ENCODE measurements at places on chromosomes 5 and 9. TPM values are rescaled to one million over a fixed set of nuclear protein-coding genes. Genes with fewer than 3 reads are reported as not detected.

Gene STKLD1
- total RNA-seq = 1.6 TPM

DNA sequence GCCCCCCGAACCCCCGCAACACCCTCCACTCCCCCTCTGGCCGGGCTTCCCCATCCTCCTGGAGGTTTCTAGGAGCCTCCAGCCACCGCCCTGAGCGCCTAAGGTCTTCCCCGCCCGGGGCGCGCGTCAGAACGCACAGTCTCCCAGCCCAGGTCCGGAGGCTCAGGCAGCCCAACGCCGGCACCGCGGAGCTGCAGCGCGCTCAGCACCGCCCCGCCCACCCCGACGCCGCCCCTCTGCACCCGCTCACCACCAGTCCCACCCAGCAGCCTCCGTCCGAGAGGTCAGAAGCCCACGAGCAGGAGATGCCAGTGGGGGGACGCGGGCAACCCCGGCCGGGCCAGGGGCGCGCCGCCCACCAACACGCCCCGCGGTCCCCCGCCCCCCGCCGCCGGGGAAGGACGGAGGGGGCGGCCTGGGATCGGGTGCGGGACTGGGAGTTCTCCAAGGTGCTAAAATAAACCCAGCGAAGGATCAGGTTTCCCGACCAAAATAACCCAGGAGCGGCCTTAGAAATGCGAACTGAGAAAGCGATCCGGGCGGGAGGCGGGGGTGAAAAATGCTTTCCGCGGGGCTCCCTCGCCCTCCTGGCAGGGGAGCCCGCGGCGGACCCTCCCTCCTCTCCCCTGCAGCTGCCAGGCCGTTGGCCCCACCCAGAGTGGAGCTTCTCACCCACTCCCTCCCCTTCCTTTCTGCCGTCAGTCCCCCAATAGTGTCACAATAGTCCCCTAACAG lies 6.5 kb upstream of the FAM78A start:
- H3K36me3 ChIP-seq = no peaks in the 10 kb centered on the region
- peaks cover 17% of the 10 kb centered on the region for H3K4me1 ChIP-seq
- DNase-seq = no peak
- H3K27me3 ChIP-seq = peaks cover 25% of the 10 kb centered on the region
- peak overlapping the region; percentile 25 for H3K4me3 ChIP-seq

- no peak for DNase-seq
- no peaks in the 10 kb centered on the region for H3K4me1 ChIP-seq
- no peak overlapping the region for H3K4me3 ChIP-seq
- H3K27me3 ChIP-seq = no peaks in the 10 kb centered on the region
- H3K36me3 ChIP-seq = peaks cover 15% of the 10 kb centered on the region
Measured at GRCh38 chr5:160278343-160278742, 34.0 kb downstream of the CCNJL start.

Gene KCTD16
- 2.5 TPM for total RNA-seq

GRCh38 chr5:132210944-132211343 lies 16.7 kb downstream of the P4HA2 start:
- H3K4me3 ChIP-seq = no peak overlapping the region
- H3K27me3 ChIP-seq = no peaks in the 10 kb centered on the region
- H3K36me3 ChIP-seq = peaks cover 69% of the 10 kb centered on the region

DNA sequence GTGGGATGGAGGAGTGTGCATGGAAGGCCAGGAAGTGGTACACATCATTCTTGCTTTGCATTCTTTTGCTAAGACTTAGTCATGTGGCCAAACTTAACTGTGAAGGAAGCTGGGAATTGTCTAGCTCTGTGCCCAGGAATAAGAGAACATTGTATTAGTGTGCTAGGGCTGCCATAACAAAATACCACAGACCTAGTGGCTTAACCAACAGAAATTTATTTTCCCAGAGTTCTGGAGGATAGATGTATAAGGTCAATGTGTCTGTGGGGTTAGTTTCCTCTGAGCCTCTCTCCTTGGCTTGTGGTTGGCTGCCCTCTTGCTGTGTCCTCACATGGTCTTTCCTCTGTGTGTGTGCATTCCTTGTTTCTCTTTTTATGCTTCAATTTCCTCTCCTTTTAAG lies 32.4 kb downstream of the NNT start:
- no peaks in the 10 kb centered on the region for H3K27me3 ChIP-seq
- H3K27ac ChIP-seq = no peak overlapping the region
- peaks cover 8% of the 10 kb centered on the region for H3K4me1 ChIP-seq
- no peak overlapping the region for H3K4me3 ChIP-seq
- no peak for DNase-seq
- H3K36me3 ChIP-seq = peaks cover 16% of the 10 kb centered on the region

DNA sequence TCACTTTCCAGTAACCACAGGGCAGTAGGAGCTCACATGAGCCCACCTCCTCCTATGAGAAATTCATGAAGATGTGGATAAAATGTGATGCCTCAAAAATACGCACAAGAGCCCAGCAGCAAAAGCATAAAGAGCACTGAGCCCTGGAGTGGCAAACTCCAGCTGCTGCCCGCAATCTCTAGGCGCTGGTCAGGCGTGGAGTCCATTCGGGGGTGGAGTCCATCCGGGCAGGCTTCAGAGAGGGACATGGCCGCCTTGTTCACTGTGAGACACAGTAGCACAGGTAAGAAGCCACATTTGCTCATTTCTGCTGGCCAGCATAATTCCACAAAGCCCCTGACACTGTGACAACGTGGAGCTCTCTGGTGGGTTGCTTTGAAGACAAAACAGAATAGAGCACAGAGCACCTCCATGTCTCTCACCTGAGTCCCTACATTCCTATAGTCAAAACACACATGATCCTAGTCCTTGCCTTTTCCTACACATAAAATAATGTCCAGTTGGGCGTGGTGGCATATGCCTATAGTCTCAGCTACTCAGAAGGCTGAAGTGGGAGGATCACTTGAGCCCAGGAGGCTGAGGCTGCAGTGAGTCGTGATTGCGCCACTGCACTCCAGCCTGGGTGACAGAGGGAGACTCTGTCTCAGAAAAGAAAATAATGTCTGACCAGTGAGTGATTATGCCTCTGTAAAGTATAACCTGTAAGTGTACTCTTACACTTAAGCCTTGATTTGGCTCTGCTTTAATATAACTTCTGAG lies 365.2 kb downstream of the GADD45G start:
- DNase-seq = peak; percentile 54
- H3K27ac ChIP-seq = no peak overlapping the region
- peaks cover 3% of the 10 kb centered on the region for H3K4me1 ChIP-seq
- no peaks in the 10 kb centered on the region for H3K36me3 ChIP-seq
- no peaks in the 10 kb centered on the region for H3K27me3 ChIP-seq

DNA sequence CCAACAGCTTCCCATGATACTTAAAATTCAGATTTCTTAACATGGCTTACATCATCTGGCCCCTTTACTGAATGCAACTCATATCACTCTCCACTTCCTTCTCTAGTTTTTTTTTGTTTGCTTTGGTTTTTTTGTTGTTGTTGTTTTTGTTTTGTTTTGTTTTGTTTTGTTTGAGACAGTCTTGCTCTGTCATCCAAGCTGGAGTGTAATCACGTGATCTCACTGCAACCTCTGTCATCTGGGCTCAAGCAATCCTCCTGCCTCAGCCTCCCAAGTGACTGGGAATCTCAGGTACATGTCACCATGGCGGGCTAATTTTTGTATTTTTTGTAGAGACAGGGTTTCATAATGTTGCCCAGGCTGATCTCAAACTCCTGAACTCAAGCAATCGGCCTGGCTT lies 41.4 kb downstream of the CPLANE1 start:
- no peak overlapping the region for H3K27ac ChIP-seq
- no peaks in the 10 kb centered on the region for H3K4me1 ChIP-seq
- H3K36me3 ChIP-seq = peaks cover 60% of the 10 kb centered on the region
- no peak overlapping the region for H3K4me3 ChIP-seq
- DNase-seq = no peak

- no peak overlapping the region for H3K4me3 ChIP-seq
- no peak overlapping the region for H3K27ac ChIP-seq
- no peak for DNase-seq
- no peaks in the 10 kb centered on the region for H3K36me3 ChIP-seq
Measured at GRCh38 chr5:135851915-135852845, 17.7 kb downstream of the SLC25A48 start.

GRCh38 chr5:176822793-176823481 lies 12.6 kb downstream of the UNC5A start:
- DNase-seq = no peak
- H3K36me3 ChIP-seq = no peaks in the 10 kb centered on the region
- peaks cover 5% of the 10 kb centered on the region for H3K4me1 ChIP-seq
- H3K27ac ChIP-seq = no peak overlapping the region
- H3K4me3 ChIP-seq = no peak overlapping the region
- H3K27me3 ChIP-seq = peaks cover 39% of the 10 kb centered on the region

DNA sequence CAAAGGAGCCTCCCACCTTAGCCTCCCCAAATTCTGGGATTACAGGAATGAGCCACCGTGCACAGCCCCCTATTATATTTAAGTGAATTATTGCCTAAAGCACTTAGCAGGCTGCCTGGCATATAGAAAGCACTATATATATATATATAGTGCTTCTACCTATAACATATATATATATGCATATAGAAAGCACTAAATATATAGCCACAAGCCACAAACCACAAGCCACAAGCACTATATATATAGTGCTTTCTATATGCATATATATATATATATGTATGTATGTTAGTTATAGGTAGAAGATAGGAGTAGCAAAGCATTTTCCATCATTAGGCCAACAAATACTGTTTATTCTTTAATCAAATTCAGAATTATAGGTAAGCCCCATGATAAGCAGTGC lies 185.8 kb downstream of the CWC27 start:
- H3K27me3 ChIP-seq = no peaks in the 10 kb centered on the region
- no peak overlapping the region for H3K4me3 ChIP-seq
- no peak for DNase-seq
- no peaks in the 10 kb centered on the region for H3K36me3 ChIP-seq
- H3K4me1 ChIP-seq = no peaks in the 10 kb centered on the region
- no peak overlapping the region for H3K27ac ChIP-seq

Gene SLC34A3
- total RNA-seq = not detected

GRCh38 chr9:35158501-35159280 lies 3.1 kb upstream of the UNC13B start:
- no peaks in the 10 kb centered on the region for H3K36me3 ChIP-seq
- DNase-seq = no peak
- peaks cover 12% of the 10 kb centered on the region for H3K4me1 ChIP-seq
- no peaks in the 10 kb centered on the region for H3K27me3 ChIP-seq
- H3K27ac ChIP-seq = no peak overlapping the region

DNA sequence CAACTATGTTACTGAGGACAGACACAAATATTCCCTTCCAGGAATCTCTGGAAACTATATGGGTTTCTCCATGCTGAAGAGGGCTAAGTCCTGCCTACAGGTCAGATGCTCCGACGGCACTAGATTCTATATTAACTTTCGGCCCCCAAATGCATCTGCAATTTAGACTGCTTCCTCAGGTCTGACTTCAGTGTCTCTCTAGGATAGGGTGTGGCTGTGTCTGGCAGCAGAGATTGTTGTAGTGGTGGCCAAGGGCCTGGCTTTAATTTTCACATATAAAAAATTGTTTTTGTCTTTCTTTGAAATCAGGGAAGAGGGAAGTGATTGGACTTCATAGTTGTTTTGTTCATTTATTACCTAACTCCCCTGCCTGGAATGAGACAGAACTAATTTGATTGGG lies 101.8 kb downstream of the PJA2 start:
- H3K27ac ChIP-seq = no peak overlapping the region
- H3K36me3 ChIP-seq = no peaks in the 10 kb centered on the region
- no peak for DNase-seq

Gene C9orf43
- 0.35 TPM for total RNA-seq

DNA sequence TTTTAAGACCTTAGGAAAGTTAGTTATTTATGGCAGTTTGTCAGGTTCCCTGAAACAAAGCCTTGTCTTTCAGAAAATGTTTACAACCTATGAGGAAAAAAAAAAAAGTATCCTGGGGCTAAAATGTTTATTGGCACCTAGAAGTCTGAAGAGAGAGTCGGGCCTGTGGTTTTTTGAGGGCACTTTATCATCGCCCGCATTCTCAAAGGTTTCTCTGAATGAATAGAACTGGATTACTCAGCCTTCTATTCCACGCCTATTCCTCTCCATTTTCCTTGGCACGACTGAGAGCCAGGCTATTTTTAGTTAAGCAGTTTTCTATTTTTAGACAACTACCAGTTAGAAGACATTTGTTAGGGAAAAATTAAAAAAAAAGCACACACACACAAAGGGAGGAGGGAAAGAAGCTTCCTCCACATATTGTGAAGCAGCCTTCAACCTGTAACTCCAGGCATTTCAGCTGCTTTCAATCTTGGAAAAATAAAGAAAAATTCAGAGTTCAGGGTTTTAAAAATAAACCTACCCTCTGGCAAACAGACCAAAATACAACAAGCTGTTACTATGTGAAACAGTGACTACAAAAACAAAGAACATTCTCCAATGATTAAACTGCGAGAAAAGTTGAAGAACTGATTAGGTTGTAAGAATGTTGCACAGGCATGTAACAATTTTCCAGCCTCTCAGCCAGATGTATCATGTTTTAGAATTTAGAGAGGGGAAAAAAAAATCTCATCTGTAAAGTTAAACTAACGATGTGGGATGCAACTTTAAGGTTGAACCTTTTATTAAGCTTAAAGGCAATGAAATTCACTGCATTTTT lies 97.0 kb downstream of the MEF2C start:
- H3K27ac ChIP-seq = peak overlapping the region; percentile 78
- H3K4me1 ChIP-seq = peaks cover 27% of the 10 kb centered on the region
- peak overlapping the region; percentile 20 for H3K4me3 ChIP-seq
- no peak for DNase-seq
- H3K36me3 ChIP-seq = no peaks in the 10 kb centered on the region

DNA sequence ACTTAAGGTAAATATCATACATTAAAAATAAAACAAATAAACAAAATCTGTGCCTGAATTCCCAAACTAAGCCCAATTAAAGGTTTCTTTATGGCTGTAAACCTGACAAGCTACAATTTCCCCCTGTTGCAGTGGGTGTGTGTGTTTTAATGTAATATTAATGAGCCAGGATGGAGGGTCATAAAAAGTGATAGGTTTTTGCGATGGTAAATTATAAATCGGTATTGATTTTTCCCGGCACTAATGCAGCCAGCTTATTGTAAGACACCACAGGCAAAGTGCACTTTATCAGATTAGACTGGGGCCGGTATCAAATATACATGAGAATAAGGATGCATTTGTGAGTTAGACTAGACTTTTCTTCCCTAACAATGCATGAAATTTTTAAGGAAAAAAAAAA lies 120.4 kb downstream of the EBF1 start:
- no peak for DNase-seq
- no peaks in the 10 kb centered on the region for H3K27me3 ChIP-seq
- no peak overlapping the region for H3K4me3 ChIP-seq
- H3K27ac ChIP-seq = no peak overlapping the region

DNA sequence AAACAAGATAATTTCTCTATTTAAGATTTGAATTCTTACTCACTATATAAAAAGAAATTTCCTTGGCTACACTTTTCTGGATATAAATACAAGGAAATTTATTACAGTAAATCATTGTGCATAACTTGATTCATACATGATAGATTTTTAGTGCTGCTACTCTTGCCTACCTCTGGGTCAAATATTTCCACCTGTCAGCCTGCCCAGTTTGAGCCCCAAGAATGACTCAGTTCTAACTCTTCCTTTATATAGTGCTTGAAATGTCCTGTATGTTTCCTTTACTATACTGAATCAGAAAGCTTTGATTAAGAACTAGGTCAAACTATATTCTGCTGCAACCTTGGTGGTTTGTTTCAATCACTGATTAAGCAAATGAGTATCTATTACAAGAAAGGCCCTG lies 147.4 kb upstream of the FTMT start:
- no peak for DNase-seq
- no peaks in the 10 kb centered on the region for H3K4me1 ChIP-seq
- no peak overlapping the region for H3K4me3 ChIP-seq
- H3K27ac ChIP-seq = no peak overlapping the region
- H3K36me3 ChIP-seq = no peaks in the 10 kb centered on the region

- no peak for DNase-seq
- no peaks in the 10 kb centered on the region for H3K36me3 ChIP-seq
- peaks cover 42% of the 10 kb centered on the region for H3K4me1 ChIP-seq
Measured at GRCh38 chr9:127135056-127135745, 12.8 kb upstream of the ANGPTL2 start.

Data from lower lobe of right lung (tissue), 2 donors.